ENCODE measurements at places on chromosomes 7 and 10.

DNA sequence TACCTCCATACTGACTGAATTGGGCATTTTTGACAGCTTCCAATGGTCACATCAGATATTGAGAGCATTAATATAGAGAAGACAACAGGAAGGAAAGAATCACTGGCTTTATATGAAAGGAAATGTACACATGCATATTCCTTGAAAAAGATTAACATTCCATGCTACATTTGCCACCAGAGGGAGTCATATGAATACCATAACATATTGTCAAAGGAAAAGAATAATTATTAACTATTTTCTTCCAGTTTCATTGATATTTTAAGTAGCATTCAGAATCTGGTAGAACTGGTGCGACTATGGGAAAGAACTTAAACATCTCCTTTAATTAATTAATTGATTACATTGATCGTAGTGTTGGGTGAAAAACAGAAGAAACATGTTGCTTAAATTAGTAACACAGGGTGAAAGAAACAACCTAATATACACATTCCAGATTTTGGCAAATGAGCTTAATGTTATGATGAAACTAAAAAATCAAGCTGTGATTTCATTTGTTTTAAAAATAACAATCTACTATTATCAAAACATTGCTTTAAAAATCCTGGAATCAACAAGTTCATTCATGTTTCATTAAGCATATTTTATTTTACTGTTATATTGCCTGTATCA lies 71.5 kb downstream of the GPR85 start:
- DNase-seq, result no peak

DNA sequence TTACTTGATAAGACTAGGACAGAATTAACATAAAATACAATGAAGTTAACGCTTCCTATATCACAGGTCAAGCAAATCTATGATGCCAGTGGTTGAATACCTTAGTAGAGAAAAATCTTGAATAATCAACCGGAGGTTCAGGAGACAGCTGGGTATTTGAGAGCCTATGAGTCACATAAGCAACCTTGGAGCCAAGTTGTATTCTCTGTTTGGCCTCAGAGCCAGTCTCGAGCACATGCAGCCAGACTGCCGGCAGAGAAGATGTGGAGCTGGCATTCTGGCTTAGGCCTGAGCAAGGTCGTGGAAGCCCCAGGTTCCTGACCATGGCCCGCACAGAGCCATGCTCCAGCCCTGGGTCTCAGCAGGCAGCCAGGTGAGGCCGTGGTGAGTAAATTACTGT lies 90.3 kb downstream of the FAM204A start:
- no peak for DNase-seq

DNA sequence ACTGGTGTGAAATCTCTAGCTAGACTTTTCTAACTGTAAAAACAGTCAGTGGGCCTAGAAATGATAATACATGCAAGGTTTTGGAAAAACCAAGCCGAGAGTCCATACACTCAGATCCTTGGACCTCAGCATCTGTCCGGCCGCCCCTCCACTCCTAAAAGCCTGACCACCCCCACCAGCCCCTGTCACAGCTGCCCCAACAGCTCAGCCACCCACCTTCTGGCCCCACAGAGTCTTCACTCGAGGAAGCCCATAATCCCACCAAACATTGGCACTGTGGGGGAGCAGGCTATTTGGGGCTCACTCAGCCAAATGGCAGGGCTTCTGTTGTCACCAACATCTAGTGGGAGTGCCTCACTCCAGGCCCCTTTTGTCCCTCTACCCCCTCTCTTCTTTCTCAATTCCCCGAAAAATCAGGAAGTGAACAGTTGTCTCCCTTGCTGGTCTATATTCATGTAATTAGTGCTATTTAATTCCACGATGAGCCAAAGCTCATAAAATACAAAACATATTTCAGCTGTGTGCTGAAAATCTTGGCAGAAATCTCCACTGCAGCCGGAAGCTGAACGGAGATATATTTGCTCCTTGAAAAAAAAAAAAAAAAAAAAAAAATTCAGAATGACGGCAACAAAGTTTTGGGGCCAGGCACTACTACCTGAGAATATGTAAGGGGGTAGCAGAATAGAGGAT lies 55.5 kb downstream of the PLXNA4 start:
- DNase-seq, result no peak

- no peak for DNase-seq
These were observed 190.7 kb upstream of the CHRM2 start for GRCh38 chr7:136677471-136678365.

DNA sequence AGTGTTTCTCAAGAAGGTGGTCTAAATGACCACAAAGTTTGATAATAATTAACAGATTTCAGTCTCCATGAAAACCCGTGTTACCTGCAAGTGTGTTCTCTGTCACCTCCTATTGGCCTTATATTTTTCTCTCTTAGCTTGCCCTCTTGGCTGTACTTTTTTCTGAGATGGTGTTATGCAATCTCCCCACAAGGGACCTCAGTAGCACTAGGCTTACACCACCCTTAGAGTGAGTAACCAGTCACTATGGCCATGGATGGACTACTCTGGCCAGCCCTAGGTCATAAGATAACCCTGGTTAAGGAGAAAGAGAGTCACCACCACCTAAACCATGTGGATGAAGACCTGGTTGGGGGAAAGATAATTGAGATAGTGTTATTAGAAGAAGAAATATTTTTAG lies 76.8 kb downstream of the NPSR1 start:
- DNase-seq, result no peak

DNA sequence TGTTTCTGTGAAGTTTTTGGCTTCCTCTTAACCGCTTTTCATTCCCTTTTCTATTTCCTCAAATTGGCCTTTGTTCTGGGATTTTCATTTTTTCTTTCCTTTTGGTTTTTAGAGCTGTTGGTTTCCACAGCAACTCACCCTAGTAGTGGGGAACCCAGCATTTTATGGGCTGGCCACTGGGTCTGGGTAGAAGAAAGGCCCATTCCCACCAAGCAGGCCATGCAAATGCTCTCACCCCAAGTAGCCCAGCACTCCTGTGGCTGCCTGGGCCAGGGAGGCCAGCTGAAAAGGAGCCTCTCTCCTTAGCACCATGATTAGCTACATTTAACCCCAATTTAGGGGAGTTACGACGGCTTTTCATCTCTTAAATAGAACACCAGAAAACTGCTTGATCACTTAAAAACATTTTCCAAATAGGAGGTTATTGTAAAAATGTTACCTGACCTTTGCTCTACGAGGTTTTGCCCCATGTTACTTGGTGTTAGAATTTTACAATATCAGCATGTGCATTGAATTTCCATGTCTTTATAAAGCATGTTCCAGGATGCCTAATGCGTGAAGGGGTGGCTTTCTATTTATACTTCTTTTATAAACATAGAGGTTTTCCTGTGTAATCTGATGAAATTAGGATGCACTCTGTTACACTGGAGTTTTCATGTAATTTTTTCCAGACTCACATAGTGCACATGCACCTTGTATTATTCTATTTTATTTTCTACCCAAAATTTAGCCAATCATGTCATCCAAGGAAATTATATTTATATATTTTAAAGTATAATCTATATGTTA lies 75.4 kb downstream of the FAM171A1 start:
- no peak for DNase-seq

GRCh38 chr10:14536241-14537213 lies 205.8 kb upstream of the FRMD4A start:
- no peak for DNase-seq

GRCh38 chr10:21972584-21972983 lies 30.9 kb downstream of the DNAJC1 start:
- DNase-seq, result no peak

DNA sequence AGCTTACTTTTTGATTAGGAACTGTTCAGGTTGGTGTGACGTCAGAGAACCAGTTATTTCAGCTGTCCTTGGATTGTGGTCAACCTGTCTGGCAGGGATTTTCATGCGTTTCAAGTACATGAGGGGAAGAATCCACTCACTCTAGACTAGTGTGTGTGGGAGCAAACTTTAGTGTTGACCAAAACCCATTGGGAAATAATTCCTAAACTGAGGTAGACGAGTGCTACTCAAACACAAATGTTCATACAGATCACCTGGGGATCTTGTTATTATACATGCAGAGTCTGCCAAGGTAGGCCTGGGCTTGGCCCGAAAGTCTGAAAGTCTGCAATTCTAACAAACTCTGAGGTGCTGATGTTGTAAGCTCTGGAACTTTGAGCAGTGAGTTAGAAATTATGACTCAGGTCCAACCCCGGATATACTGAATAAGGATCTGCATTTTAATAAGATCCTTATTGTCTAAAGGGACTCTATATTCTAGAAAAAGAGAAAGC lies 111.1 kb upstream of the CREB5 start:
- no peak for DNase-seq

Data from stimulated activated CD8-positive, alpha-beta memory T cell treated with anti-CD3 and anti-CD28 coated beads, Interleukin-7, amount 100 ng/mL, for 48 hours (primary cell).